ENCODE measurements at places on chromosomes 4 and X. TPM values are rescaled to one million over a fixed set of nuclear protein-coding genes. Genes with fewer than 3 reads are reported as not detected.

The GPR119 gene
- total RNA-seq = 0.32 TPM

DNA sequence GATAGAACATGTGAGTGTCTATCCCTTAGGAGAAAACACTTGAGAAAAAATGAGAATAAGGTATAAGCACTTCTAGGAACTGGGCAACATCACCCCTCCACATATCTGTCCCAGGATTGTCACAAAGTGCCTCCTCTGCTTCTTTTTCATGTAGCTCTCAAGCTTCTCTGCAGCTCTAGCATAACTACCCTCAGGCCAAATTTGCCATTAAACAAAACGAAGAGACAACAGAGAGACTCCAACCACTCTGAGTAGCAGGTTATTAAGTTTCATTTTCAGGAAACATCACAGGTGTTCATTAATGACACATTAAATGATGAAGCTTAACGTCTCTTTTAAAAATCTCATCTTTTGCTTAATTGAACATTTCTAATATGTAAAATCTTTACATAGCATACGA, 580.0 kb downstream of the GALNTL6 start:
- no peak overlapping the region for H3K27ac ChIP-seq
- no peaks in the 10 kb centered on the region for H3K4me1 ChIP-seq
- H3K27me3 ChIP-seq = no peaks in the 10 kb centered on the region
- DNase-seq = no peak
- no peaks in the 10 kb centered on the region for H3K36me3 ChIP-seq

DNA sequence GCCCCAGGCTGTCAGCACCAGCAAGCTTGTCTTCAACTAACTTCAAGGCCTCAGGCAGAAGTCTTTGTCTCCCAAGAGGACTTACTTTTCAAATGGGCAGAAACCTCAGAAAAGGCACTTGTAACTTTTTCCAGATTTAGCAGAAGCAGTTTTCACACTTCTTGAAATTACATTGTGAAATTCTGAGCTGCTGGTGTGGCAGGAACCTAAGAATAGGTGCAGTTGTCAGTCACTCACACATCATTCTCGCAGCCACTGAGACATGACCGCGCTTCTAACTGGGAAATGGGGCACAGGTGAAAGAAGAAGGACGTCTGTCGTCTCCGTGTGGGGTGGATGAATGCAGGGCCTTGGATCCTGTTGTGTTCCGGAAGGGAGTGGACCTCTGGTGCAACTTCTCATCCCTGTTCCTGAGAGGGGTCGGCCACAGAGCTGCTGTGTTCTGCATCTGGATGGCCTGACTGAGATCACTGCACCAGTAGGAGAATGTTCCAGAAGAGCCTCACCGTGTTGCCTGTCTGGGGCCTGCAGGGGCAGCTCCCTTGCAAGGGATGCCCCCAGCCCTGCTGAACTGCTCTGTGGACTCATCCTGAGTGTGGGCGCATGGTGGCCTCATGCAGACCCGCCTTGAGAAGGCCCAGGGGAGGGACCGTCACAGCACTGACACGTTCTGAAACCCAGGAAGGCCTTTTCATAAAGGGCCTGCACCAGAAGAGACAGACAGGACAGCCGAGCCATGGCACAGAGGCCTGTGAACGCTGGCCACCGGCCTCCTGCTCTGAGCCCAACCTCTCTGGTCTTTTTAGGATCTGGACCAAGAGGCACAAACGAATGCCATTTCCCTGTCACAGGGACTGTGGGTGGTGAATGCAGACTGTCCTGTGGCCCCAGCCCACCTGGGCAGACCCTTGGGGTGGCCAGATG, 18.7 kb downstream of the NAT8L start:
- no peaks in the 10 kb centered on the region for H3K27me3 ChIP-seq
- no peaks in the 10 kb centered on the region for H3K36me3 ChIP-seq
- no peak overlapping the region for H3K27ac ChIP-seq
- no peak for DNase-seq
- no peak overlapping the region for H3K4me3 ChIP-seq

DNA sequence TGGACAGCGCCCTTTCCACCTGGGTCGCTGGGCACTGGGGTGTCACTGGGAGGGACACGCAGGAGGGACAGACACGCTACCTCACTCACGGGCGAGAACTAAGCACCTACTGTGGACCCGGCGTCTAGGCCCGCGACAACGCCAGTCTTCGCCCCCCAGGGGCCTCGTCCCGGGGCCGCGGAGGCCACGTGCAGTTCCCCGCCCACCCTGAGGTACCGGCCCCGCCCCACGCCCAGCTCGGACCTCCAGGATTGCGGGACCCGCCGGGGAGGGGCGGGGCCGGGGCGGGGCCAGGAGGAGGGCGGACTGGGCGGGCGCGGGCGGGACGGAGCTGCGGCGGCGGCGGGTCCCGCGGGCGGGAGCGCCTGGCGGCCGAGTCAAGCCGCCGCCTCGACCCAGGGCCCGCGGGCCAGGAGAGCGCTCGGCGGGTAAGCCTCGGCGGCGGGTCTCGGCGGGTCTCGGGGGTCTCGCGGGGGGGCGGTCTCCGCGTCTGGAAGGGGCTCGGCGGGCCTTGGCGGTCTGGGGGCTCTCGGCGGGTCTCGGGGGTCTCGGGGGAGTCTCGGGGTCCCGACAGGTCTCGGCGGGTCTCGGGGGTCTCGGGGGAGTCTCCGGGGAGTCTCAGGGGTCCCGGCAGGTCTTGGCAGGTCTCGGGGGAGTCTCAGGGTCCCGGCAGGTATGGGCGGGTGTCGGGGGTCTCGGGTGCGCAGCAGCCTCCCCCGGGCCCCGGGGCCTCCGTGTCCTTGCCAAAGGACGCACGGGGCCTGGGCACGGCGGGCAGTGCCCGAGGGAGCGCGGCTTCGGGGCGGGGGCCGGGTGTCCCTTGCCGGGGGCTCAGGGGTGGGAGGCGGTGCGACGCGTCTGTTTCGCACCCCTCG, at the start of gene SH3BP2:
TSS of gene SH3BP2 (plus strand) at position 375 of the 875 bp plus-strand sequence. CDS start 27,533 bp downstream, outside the sequence.
- peaks cover 29% of the 10 kb centered on the region for H3K4me1 ChIP-seq
- peak within 1 kb of the TSS; percentile 83 for H3K27ac ChIP-seq
- peak within 1 kb of the TSS; percentile 78 for H3K4me3 ChIP-seq
- no peaks in the 10 kb centered on the region for H3K27me3 ChIP-seq
- H3K36me3 ChIP-seq = no peaks in the 10 kb centered on the region
- DNase-seq = peak; percentile 90

DNA sequence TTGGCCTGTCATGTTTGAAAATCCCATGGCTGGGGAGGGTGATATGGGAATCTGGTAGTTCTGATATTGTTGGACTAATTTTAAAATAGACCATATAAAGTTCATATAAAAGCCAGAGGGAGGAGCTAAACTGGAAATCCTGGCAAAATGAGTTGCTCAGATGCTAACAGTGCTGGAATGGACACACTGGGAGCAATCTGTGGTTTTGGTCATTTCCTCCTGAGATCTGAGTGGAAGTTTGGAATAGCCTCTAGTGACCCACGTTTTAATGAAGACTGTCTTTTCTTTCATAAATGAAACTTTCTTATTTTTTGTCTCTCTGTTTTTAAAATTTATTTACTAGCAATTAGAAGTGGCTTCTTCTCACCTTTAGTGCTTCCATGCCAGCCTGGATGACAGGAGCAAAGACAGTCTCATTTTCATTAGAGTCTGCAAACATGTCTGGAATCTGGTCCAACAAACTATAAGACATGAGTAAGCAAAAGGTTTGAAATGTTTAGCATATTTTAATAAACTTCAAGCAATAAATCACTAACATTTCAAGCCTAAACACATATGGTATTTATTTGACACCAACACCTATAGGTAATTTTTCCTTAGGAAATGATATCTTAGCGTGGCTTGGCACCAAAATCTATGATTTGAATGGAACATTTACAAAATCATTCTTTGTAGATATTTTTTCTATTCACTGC, 66.6 kb downstream of the METTL14 start:
- no peak overlapping the region for H3K4me3 ChIP-seq
- no peak overlapping the region for H3K27ac ChIP-seq
- no peaks in the 10 kb centered on the region for H3K27me3 ChIP-seq
- no peak for DNase-seq
- no peaks in the 10 kb centered on the region for H3K4me1 ChIP-seq
- peaks cover 6% of the 10 kb centered on the region for H3K36me3 ChIP-seq

GRCh38 chr4:95124906-95125504, 367.2 kb downstream of the BMPR1B start:
- H3K4me3 ChIP-seq = no peak overlapping the region
- H3K4me1 ChIP-seq = no peaks in the 10 kb centered on the region
- no peaks in the 10 kb centered on the region for H3K36me3 ChIP-seq
- no peak overlapping the region for H3K27ac ChIP-seq

The PIR gene
- 10.3 TPM for total RNA-seq

- H3K27me3 ChIP-seq = no peaks in the 10 kb centered on the region
- H3K4me1 ChIP-seq = no peaks in the 10 kb centered on the region
- H3K36me3 ChIP-seq = no peaks in the 10 kb centered on the region
These were observed 126.5 kb downstream of the ADGRA3 start for GRCh38 chr4:22389240-22389870.

- no peak overlapping the region for H3K27ac ChIP-seq
- H3K4me3 ChIP-seq = no peak overlapping the region
- no peaks in the 10 kb centered on the region for H3K27me3 ChIP-seq
- DNase-seq = no peak
These were observed 98.4 kb downstream of the PRSS12 start for GRCh38 chr4:118254368-118254767.

DNA sequence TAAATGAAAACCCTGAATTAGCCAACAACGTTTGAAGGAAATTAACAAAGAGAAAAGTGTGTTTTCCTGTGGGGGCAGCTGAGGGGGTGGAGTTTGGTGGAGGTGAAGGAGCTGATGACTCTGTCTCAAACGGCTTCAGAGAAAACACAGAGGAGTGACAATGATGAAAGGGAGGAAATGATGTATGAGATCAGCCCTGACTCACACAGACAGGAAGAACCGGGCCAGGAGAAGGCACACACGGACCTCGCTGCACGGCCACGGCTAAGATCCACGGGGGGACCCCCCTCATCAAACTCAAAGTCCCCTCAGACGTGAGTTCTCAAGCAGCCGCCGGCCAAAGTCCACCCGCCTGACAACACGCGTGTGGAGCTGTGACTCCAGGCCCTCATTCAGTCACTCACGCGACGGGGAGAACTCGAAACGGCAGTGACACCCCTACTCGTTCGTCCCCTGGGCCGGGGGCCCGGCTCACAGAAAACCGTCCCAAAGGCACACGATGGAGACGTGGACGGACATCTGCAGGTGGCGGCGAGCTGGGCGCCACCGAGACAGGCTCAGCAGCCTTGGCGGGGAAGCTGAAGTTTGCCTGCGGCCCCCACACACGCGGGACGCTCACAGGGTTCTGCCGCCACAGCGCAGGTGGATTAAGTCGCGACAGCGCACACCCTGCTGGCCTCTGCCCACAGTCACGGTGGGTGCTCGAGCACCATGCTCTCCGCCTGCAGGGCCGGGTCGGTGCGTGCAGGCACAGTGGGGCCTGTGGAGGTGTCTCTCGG, 28.8 kb downstream of the PPP2R3B start:
- H3K4me3 ChIP-seq = no peak overlapping the region
- H3K4me1 ChIP-seq = no peaks in the 10 kb centered on the region
- DNase-seq = no peak
- no peak overlapping the region for H3K27ac ChIP-seq

- H3K4me3 ChIP-seq = peak within 1 kb of the TSS; percentile 39
- peaks cover 6% of the 10 kb centered on the region for H3K4me1 ChIP-seq
These were observed at the start of gene NOX1 for GRCh38 chrX:100874325-100874724. NOX1 (minus strand) TSS chrX:100874359; CDS start chrX:100874139, 220 bp downstream.

DNA sequence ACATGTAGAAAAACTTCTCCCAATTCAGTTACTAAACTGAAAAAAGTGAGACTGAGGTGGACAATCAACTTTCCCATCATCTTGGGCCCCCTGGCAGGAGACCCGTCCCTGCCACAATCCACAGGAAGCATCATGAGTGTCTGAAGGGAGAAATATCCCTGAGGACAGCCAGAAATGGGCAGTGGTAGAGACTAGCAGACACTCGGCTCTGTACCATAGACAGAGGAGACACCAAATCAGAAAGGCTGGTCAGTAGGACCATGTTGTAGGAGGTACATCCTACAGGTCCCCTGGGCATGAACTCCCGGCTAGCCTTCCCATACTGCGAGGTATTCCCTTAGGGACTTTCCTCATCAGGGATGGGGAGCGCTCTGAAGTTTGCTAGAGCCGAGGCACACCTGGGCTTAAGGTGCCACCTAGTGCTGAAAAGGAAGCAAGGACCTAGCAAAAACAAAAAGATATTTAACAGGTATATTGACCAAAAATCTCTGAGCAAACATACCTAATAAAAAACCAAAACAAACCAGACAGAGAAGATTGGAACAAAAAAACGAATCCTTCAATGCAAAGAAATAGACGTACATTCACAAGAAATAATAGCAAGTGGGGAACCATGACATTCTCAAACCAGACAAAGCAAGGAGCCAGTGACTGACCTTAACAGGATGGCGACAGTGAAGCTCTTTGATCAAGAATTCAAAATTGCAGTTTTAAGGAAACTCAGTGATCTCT, 55.6 kb downstream of the HAUS3 start:
- H3K27ac ChIP-seq = no peak overlapping the region
- no peaks in the 10 kb centered on the region for H3K27me3 ChIP-seq
- H3K4me1 ChIP-seq = no peaks in the 10 kb centered on the region
- no peak overlapping the region for H3K4me3 ChIP-seq
- no peak for DNase-seq

DNA sequence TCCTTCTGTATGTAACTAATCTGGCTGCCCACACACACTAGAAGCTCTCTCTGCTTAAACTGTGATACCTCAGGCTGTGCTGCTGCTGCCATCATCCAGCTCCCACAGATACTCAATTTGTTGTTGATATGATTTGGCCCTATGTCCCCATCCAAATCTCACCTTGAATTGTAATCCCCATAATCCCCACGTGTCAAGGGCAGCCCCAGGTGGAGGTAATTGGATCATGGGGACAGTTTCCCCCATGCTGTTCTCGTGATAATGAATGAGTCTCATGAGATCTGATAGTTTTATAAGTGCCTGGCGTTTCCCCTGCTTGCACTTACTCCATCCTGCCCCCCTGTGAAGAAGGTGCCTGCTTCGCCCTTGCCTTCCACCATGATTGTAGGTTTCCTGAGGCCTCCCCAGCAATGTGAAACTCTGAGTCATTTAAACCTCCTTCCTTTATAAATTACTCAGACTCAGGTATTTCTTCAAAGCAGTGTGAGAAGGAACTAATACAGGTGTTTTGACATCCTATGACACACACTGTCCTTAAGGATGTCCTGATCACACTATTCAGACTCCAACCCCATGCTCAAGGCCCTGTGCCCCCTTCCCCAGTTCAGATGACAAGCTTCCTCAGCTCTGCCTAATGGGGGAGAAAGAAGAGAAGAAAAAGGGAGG, 2.9 kb upstream of the ATOH1 start:
- peaks cover 30% of the 10 kb centered on the region for H3K27me3 ChIP-seq
- no peak overlapping the region for H3K27ac ChIP-seq
- no peak for DNase-seq
- no peaks in the 10 kb centered on the region for H3K36me3 ChIP-seq
- H3K4me3 ChIP-seq = no peak overlapping the region
- H3K4me1 ChIP-seq = peaks cover 15% of the 10 kb centered on the region

The RADX gene
- total RNA-seq = 0.96 TPM

The GRK4 gene
- total RNA-seq = 0.77 TPM

DNA sequence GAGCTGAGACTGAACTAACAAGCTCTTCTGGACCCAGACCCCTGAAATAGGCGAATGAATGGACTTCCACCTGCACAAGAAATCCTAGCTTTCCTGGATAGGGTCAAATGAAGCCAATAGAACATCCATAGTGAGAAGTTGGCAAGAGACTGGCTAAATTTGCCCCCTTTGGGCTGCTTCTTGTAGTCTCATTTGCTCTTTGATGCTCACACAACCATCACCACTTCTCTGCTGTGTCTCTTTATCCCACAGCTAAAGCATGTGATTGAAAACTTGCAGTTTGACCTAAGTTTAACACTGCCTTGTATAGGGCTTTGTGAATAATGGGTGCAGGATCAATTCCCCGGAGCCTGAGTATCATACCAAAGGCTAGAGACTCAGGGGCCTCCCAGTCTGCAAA, 38.2 kb downstream of the NLGN3 start:
- H3K36me3 ChIP-seq = no peaks in the 10 kb centered on the region
- H3K4me3 ChIP-seq = no peak overlapping the region
- no peaks in the 10 kb centered on the region for H3K27me3 ChIP-seq
- H3K4me1 ChIP-seq = no peaks in the 10 kb centered on the region

All from colonic mucosa (tissue), 4 donors.